GM23248 (cell line): ENCODE measurements at places on chromosomes 1 and 21.

GRCh38 chr1:154567386-154568156, at the start of gene CHRNB2:
CHRNB2 (plus strand) TSS chr1:154567778; CDS start chr1:154568045, 267 bp downstream.
- DNase-seq: peak; percentile 72

- H3K4me1 ChIP-seq: no peaks in the 10 kb centered on the region
- peaks cover 12% of the 10 kb centered on the region; the same call in 1 of the 2 replicates for H3K27me3 ChIP-seq
- H3K36me3 ChIP-seq: no peaks in the 10 kb centered on the region
- DNase-seq: no peak
Observed at GRCh38 chr1:55352811-55353180, 137.6 kb upstream of the USP24 start.

GRCh38 chr1:119680723-119681122, 31.0 kb upstream of the PHGDH start:
- H3K27ac ChIP-seq: no peak overlapping the region
- H3K4me1 ChIP-seq: no peaks in the 10 kb centered on the region
- H3K36me3 ChIP-seq: no peaks in the 10 kb centered on the region
- DNase-seq: no peak
- H3K27me3 ChIP-seq: no peaks in the 10 kb centered on the region

DNA sequence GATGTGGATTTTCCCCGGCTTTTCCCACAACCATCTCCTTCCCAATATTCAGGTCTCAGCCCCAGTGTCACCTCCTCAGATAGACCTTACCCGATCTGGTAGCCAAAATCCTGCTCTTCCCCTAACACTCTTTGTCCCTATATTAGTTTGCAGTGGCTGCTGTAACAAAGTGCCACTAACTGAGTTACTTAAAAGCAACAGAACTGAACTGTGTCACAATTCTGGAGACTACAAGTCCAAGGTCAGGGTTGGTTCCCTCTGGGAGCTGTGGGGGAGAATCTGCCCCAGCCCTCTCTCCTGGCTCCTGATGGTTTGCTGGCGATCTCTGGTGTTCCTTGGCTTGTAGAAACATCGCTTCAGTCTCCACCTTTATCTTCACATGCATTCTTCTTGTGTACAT, 64.0 kb downstream of the NENF start:
- no peak overlapping the region for H3K27ac ChIP-seq
- no peak for DNase-seq
- peaks cover 7% of the 10 kb centered on the region for H3K4me1 ChIP-seq
- no peaks in the 10 kb centered on the region for H3K36me3 ChIP-seq

DNA sequence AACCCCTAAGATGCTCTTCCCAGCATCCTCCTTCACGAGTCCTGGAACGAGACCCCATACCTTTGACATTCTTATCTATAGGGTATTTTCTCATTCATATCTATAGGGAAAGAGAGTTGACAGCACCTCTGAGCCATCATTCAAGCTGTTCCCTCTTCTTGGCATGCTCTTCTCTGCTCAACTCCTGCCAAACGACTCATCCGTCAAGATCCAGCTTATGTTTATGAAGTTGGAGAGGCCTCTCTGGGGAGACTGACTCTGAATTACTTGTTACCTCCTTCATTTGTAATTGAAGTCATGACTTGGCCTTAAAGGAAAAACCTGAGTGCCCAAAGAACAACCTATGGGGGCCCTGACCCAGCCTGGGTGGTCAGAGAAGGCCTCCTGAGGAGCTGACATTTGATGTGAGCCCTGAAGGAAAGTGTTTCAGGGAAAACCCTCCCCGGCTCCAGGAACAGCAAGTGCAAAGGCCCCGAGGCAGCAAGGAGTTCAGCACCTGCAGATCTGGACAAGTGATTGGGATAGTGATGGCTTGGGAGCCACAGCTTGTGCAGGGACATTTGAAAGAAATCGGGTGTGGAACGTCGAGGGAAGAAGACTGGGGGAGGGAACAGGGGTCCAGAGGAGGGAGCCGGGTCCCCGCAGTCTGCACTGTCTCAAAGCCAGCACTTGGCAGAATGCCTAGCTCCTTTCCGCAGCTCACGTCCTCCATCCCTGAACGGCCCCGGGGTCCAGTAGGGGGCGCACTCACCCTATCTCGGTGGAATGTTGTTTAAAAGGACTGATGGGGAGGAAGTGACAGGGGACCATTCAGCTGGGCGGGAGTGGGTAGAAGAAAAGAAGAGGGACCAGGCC, 14.0 kb upstream of the CDA start:
- no peak overlapping the region for H3K27ac ChIP-seq
- no peak overlapping the region for H3K4me3 ChIP-seq
- peak; percentile 84 for DNase-seq
- H3K36me3 ChIP-seq: no peaks in the 10 kb centered on the region
- H3K27me3 ChIP-seq: no peaks in the 10 kb centered on the region

- H3K27ac ChIP-seq: no peak overlapping the region
- DNase-seq: no peak
- no peak overlapping the region for H3K4me3 ChIP-seq
- no peaks in the 10 kb centered on the region for H3K4me1 ChIP-seq
- H3K27me3 ChIP-seq: peaks cover 3% of the 10 kb centered on the region; the same call in 1 of the 2 replicates
Observed at GRCh38 chr1:222187566-222188332, 360.2 kb downstream of the HHIPL2 start.

DNA sequence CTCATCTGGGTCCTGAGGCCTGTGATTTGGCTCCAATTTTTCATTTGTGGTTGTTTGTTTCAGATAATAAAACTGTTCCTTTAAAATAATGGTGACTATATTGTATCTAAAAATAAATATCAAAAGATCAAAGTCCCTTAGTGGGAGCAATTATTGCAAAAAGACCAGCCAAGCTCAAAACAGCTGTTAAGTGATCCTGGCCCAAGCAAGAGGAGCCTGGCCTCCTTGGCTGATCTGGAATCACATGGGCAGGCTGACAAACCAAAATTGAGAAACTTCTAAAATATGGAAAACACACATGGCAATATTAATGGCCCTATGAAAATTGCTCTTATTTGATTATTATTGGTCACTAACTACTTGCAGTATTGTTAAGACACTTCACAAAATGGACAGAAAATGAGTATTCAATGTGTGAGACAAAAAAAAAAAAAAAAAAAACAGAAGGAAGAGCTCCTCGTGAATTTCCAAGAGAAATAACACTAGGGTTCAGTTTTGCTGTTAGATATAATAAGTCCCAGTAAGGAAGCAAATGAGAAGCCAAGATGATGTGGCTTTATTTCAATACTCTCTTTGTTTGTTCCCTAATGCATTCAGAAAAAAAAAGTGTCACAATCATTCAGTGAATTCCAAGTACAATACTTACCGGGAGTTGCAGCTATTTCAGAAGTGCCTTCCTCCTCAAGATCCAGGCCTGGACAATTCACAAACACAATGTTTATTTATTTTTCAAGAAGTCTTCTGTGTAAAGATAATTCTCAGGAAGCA, 105.1 kb downstream of the SEC16B start:
- H3K4me3 ChIP-seq: no peak overlapping the region
- H3K27me3 ChIP-seq: no peaks in the 10 kb centered on the region
- H3K27ac ChIP-seq: no peak overlapping the region
- 0 out of 2 replicates have a peak, but pooled peaks cover 4% of the 10 kb centered on the region for H3K4me1 ChIP-seq
- no peak for DNase-seq
- H3K36me3 ChIP-seq: no peaks in the 10 kb centered on the region
